ENCODE measurements at places on chromosomes 13 and 19. TPM values are rescaled to one million over a fixed set of nuclear protein-coding genes. Genes with fewer than 3 reads are reported as not detected.

Gene PPP1R13L
- 4.8 TPM for total RNA-seq

DNA sequence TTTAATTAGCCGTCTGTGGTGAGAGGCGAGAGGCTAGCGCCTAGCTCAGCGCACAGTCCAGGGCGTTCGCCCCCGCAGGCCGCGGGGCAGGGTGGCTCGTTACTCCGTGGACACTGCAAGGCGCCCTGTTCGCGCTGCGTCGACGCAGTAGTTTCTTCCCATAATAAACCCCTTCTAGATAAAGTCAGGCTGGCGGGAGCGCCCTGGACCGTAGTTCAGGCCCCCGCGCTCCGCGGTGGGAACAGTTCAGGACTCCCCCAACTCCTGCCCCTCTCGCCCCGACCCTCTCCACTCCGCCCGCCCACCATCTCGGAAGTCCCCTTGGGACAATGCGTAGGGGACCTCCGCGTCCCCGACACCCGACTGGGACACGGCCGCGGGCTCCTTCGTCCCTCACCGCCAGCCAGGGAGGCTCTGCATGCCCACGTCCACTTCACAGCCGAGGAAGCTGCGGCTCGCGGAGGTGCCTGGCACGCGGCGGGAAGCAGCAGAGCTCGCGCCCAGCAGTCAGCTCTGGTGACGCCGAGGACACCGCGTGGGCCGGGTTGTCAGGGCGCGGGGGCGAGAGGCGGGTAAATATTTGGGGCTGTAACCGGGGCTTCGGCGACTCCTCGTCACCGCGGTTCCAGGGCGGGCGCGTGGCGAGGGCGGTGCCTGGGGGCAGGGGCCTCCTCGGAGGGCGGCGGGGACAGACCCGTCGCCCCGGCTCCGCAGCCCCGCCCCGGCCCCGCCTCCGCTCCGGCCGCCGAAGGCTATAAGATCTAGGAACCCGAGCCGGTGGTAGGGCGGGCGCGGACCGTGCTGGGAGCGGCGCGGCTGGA is at the start of gene RGCC:
TSS of gene RGCC (plus strand) at position 783 of the 821 bp plus-strand sequence. CDS start 158 bp downstream, outside the sequence.
- peak; percentile 94 for DNase-seq

DNA sequence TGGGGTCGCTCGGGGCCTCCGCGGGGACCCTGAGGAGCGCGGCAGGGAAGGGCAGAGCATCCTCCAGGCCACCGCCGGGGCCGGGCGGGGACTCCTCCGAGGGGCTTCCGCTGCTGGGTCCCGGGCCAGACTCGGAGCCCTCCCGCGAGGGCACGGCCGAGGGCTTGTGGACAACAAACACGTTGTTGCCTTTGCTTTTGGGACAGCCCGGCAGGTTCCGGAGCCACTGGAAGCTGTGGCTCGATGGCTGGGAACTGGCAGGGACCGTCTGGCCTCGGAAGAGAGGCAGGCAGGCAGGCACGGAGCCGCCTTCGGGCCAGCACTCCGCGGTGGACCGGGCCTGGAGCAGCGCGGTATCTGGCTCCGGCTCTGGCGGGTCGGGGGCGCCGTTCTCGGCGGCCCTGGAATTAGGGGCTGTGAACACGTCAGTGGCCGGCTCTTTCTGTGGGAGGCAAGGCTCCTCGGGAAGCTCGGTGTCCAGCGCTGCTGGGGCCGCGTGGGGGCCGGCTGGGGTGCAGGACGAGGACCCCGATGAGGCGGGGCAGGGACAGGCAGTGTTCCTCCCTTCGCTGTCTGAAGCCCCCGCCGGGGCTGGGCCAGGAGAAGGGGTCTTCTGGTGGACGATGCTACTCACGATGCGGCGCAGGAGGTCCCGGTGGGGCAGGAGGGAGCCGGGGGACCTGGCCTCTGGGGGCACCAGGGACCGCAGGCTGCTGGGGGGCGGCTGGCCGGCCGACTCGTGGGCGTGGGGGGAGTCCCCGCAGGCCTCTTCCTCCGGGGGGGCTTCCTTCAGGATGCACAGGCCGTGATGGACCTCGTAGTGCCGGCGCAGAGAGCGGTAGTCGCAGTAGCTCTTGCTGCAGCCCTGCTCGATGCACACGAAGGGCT is 27.6 kb downstream of the ZNF541 start:
- DNase-seq = no peak

Gene HSH2D
- total RNA-seq = 18.3 TPM

- no peak for DNase-seq
These were observed 25.6 kb upstream of the NDFIP2 start for GRCh38 chr13:79455331-79455730.

GRCh38 chr13:21079221-21079620 is 17.8 kb upstream of the LATS2 start:
- DNase-seq = no peak

DNA sequence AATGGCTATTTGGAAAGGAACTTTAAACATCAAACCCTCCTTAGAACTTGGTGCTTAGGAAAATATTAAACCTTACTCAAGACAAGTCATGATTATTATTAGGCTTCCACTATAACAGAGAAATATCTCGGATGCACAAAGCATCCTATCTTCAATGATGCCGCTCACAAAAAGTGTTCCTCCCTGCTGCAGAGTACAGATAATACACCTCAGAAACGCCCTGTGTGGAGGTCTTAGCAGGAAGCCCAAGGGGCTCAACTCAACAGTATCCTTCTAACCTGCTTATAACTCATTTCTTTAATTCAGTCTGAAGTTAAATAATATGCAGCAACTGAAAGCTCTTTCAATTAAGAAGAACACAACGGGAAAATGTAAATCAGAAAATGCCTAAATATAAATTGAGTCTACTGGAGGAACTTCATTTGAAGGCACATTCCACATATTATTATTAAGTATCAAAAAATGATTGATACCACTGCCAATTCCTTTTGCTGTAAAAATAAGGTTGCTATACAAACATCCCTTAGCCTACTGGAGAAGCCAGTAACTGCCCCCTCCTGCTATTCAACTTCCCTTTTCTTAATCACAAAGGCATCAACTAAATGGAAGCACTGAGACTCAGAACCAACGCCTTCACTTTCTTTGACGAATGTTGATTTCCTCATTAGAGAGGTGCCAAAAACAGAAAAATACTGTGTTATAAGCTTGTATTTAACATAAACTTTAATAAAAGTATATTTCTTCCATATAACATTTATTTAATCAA is 12.0 kb downstream of the ELF1 start:
- DNase-seq = no peak

DNA sequence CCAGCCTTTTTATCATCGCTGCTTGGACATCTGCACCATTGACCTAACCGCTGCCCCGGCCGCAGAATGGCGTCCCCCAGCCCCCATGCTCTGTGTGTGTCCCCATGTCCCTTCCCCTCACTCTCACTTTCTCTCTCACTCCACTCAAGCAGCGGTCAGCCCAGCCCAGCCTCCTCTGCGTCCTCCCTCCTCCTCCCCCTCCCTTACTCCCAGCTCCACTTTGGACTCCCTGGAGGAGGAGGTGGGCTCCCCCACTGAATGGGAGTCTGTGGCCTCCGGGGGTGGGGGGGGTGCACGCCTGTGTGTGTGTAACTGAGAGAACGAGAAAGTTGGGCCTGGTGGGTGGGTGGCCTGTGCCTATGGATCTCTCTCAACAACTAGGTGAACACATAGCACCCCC is 2.2 kb downstream of the MAP2K7 start:
- DNase-seq = no peak

DNA sequence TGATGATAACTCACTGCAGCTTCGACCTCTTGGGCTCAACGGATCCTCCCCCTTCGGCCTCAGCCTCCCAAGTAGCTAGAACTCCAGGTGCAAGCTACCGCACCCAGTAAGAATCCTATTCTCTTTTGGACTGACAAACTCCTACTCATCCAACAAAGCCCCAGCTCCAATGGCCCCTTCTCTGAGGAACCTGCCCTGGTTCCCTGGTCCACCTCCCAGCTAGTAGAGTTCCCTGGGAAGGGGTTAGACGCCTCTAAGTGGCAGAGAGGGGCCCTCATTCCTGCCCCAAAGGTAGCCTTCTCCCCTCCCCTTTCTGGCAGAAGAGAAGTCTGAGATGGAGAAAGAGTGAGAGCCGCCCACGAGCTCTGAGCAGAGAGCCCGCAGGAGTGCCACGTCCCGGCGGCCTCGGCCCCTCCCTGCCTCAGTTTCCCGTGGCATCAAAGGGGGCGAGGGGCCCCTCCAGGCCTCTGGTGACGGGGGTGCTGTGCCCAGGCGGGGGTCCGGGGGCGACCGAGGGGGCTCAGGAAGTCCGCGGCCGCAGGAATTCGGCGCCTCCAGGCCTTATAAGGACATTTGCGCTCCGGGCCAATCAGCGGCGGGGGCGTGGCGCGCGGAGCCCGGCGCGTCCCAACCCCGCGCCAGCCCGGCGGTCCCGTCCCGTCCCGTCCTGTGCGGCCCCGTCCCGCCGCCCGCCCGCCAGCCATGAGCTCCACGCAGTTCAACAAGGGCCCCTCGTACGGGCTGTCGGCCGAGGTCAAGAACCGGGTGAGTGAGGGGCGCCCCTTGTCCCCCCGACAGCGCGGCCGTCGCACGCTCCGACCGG is at the start of gene CNN2:
TSS of gene CNN2 (plus strand) at position 649 of the 823 bp plus-strand sequence. CDS start at position 703, 54 bp downstream.
- peak; percentile 76 for DNase-seq

DNA sequence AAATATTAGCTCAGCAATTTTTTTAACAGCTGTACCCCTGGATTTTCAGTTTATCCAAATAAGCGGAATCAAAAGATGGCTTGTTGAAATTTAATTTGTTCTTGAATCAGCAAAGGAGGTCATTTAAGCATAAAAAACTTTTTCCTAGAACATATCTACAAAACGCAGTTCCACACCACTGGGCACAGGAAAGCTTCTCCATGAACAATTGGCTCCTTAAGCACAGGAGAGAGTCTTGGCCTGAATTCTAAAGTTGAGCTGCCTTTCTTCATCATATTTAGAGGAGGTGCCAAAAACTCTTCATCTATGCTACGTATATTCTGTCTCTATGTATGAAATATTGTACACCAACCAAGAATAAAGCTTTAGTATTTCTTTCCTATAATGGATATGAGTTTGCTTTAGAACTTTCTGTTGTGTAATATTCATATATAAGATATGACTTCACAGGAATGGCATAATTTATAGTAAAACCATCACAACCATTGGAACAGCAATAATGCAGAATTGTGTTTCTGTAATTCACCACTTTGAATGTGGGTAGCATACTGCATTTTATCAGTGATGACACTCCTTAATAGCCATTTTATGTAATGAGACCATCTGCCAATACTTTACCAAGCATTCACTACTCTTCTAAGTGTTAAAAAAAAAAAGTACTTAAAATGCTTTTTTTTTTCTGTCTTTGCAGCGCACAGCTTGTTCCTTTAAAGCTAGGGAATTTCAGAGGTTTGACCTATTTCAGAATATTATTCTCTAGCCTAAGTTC is 263.7 kb downstream of the SLITRK6 start:
- DNase-seq = no peak

DNA sequence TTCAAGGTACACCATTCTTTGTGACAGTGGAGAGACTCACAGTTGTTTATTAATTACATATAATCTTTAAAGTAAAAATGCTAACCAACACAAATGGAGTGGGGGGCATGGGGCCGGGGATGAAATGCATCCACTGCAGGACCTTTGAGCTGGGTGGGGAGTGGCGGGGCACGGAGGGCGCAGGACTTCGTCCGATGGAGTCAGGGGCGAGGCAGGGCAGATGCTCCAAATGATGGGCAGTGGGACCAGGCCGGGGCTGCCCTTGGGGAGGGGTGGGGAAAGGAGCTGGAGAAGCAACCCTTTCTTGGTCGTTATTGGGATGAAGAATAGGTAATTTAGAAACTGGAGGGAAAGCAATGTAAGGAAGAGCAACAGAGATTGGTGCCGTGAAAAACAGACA is 220.0 kb downstream of the TEX29 start:
- no peak for DNase-seq

DNA sequence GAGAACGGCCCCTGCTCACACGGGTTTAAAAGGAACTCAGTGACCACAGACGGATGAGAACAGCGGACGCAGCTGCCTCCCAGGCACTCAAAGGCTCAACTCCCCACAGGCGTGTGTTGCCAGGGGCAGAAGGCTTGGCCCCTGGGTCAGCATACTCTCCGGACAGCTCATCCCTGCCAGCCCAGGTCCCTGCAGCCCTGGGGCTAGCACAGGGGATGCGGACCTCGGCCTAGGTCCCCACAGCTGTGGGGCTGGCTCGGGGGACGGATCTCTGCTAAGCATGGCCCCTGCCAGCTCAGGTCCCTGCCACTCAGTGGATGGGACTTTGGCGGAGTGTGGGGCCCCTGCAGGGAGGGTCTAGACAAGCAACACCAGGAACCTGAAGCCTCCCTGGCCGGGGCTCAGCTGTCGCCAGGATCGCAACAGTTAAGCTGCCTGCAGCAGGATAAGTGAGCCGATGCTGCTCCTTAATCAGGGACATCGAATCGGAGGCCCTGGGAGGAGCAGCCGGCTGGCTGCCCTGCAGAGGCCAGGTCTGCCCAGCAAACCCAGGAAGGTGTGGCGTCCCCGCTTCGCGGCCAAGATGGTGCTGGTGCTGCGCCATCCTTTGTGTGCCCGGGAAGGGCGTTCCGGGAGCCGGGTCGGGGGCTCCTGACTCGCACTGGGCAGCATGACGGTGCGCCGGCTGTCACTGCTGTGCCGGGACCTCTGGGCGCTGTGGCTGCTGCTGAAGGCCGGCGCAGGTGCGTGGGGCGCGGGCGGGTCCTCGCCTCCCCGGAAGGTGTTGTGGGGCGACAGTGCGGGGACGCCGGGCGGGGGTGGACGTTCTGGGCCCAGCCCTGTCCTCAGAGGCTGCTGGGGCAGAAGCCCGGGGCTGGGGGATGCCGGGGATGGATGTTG is 32.5 kb downstream of the MCF2L start:
- DNase-seq = no peak

- no peak for DNase-seq
These were observed 90.6 kb downstream of the TEX26 start for GRCh38 chr13:31022928-31023530.

DNA sequence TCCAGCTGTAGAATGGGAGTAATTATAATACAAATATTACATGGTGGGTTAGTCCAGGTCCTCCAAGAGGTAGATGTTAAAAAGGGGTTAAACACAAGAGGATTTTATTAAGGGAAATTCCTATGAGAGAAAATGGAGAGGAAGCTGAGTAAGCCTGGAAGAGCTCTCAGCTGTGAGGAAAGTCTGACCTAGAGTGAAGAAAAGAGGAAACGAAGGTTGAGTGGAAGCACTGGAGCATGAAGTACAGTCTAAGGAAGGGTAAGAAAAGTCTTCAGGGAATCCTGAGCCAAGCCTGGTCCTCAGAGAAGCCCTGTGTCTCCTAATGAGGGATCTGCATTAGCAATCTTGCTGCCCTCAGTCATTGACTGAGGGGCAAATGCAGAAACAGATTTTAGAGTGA is 506.2 kb downstream of the GPC5 start:
- DNase-seq = no peak

DNA sequence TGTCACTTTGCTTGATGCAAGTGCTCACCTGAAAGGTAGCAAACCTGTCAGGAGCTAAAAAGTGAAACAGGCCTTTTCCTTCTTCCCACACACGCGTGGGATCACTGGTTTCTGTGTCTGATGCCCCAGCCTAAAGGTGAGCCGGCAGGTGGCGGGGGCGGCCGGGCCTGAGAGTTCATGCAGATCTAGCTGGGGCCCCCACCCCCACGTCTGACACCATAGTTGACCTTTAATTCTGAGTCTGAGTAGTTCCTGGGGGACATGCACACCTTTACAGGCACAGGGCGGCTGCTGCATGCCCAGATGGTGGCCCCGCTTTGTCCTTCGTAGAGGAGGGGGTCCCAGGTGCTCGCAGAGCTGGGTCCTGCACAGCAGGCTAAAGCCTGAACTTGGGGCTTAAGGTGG is 345.3 kb downstream of the TEX29 start:
- no peak for DNase-seq

Gene ACP7
- not detected for total RNA-seq

GRCh38 chr19:38515896-38516295 is 82.4 kb downstream of the RYR1 start:
- no peak for DNase-seq
